BJ (cell line): ENCODE measurements at places on chromosomes 3 and 15.

GRCh38 chr3:164360738-164361406 lies 717.4 kb downstream of the SI start:
- no peak for DNase-seq

GRCh38 chr3:13693441-13693840 lies 144.5 kb downstream of the FBLN2 start:
- no peak for DNase-seq

GRCh38 chr3:186386883-186387560 lies 25.0 kb upstream of the DGKG start:
- no peak for DNase-seq

DNA sequence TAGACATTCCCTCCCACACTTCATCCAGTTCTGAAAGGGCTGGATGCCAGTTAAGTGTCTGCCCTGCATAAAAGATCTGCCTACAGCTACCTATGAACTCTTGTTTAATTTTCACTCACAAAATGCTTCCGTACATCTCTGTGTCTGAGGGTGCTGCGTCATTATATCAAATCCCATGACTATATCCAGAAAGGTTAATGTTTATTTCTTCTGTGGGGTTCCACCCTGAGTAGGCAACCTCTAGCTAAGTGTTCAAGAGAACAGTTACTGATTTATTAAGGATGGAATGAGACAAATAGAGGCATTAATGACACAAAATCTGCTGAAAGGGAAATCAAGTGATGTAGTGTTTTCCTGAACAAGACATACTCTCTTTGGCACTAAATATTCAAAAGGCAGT lies 220.2 kb downstream of the MTHFS start:
- DNase-seq: no peak

DNA sequence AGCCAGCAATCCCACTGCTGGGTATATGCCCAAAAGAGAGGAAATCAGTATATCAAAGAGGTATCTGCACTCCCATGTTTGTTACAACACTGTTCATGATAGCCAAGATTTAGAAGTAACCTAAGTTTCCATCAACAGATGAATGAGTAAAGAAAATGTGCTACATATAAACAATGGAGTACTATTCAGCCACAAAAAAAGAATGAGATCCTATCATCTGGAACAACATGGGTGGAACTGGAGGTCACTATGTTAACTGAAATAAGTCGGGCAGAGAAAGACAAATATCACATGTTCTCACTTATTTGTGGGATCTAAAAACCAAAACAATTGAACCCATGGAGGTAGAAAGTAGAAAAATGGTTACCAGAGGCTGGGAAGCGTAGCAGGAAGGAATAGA lies 108.2 kb downstream of the TBC1D5 start:
- no peak for DNase-seq

- no peak for DNase-seq
These were observed 12.8 kb downstream of the KBTBD13 start for GRCh38 chr15:65089206-65089824.

DNA sequence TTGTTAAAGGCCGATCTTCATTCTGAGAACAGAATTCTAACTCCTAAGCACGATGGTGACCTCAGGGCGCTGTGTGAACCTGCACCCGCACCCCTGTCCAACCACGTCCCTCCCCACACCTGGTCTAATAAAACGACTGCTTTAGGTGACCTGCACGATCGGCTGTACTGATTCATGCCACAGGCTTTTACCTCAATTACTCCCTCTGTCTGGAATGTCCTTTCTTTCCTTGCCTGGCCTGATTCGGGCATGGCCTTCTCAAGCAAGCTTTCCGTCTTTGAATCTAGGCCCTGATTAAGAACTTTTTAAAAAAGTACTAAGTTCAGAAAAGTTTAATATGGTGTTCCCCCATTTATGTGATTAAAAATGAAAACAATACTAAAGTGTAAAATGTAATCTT lies 842 bp upstream of the U2SURP start:
- DNase-seq: no peak

DNA sequence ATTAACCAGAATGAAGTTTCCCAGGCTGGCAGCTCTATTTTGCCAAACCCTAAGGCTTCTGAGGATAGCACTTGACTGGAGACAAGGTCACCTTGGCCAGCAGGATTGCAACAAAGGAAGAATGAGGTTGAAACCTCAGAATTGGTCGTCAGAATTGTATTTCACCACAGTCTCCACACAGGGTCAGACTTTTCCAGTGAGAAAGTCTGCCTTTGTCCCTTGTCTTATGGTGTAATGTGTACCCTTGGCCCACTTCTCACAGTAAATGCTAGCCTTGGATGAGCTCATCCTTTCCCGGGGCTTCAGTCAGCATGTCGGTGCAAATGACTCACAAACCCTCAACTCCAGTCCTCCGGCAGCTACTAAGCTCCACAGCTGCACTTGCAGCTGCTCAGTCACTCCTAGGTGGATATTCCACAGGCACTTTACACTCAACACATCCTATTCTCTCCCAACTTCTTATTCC lies 19.7 kb downstream of the SSR3 start:
- peak; percentile 95 for DNase-seq

DNA sequence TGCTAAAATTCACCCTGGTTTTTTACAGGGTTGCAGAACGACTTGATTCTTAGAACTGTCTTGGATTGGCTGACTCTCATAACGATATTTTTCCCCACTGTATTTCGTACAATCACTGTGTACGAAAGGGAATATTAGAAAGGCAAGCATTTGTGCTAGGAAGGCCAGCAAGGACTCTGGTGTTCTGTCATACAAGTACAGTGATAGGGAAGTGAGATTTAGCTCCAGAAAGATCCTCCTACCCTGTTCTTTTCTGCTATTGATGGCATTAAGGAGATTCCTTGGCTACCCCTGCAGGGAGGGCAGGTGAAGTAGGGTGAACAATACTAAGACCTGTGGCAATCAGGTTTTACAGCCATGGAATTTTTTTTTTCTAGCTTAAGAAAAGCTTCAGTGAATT lies 53.8 kb upstream of the SCAANT1 start:
- DNase-seq: no peak

GRCh38 chr3:37386627-37387230 lies 212.3 kb upstream of the LRRFIP2 start:
- no peak for DNase-seq

DNA sequence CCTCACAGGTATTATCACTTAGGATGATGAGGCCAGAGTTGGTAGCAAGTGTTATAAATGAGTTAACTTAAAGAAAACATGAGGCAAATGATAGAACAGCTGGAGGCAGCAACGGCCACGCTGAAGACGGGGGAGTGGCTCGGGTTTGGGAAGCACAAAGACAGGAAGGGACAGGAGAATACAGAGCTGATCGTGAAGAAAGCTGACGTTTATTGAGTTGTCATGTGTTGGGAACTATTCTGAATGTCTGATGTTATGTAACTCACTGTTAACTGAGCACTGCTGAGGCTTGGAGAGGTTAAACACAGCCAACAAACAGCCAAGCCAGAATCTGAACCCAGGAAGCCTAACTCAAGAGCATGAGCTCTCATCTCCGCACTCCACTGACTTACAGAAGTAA lies 42.3 kb downstream of the FGD5 start:
- no peak for DNase-seq

DNA sequence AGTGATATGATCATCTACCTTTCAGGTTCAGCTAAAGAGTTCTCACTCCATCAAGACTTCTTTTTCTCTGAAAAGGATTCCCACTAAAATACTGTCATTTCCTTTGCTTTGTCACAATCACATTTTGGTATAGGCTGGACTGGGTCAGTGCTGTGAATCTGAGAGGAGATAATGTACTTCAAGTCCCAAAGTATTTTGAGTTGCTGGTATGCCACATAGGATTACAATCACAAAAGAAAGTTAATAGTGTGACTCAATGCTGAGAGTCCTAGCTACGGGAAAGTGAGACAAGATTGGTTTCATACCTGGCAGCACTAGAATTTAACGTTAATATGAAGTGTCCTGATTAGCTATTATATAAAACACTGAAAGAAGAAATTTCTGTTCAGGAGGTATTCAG lies 1073.5 kb downstream of the FHIT start:
- DNase-seq: no peak
